ENCODE measurements at places on chromosomes 5 and 9.

- no peak for DNase-seq
Observed at GRCh38 chr5:20224966-20225365, 237.0 kb upstream of the CDH18 start.

DNA sequence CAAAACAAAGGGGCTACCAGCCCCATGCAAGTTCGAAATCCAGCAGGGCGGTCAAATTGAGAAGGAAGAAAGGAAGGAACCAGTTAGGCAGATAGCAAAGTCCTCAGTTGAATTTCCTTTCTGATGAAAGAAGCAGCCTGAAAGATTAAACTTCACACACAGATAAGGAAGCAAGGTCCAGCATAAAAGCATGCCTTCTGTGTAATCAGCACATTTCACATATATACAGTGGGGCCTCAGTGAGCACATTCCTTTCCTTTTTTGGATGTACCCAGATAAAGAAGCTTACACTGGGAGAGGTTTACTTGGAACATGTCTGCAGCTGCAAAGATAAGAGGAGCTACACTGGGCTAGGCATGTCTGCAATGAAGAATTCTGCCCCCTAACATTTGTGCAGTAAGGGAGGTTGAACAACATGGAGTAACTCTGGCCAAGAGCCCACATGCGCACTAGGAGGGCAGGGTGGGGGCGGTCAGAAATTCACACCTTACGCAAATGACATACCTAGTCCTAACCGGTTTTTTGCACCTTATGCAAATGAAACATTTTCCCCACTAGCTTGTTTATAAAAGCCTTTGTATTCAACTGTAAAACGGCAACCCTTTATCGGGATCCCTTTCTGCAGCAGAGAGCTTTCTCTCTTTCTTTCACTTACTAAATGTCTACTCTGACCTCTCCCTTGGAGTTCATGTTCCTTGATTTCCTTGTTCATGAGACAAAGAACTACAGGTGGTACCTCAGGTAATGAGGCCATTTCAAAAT, 149.7 kb upstream of the FBXL17 start:
- DNase-seq, result no peak

DNA sequence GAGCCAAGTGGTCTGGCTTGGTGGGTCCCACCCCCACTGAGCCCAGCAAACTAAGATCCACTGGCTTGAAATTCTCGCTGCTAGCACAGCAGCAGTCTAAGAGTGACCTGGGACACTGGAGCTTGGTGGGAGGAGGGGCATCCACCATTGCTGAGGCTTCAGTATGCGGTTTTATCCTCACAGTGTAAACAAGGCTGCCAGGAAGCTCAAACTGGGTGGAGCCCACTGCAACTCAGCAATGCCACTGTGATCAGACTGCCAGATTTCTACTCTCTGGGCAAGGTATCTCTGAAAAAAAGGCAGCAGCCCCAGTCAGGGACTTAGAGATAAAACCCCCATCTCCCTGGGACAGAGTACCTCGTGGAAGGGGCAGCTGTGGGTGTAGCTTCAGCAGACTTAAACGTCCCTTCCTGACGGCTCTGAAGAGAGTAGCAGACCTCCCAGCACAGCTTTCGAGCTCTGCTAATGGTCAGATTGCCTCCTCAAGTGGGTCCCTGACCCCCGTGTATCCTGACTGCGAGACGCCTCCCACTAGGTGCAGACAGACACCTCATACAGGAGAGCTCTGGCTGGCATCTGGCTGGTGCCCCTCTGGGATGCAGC, 18.2 kb upstream of the STK32A start:
- DNase-seq, result no peak

DNA sequence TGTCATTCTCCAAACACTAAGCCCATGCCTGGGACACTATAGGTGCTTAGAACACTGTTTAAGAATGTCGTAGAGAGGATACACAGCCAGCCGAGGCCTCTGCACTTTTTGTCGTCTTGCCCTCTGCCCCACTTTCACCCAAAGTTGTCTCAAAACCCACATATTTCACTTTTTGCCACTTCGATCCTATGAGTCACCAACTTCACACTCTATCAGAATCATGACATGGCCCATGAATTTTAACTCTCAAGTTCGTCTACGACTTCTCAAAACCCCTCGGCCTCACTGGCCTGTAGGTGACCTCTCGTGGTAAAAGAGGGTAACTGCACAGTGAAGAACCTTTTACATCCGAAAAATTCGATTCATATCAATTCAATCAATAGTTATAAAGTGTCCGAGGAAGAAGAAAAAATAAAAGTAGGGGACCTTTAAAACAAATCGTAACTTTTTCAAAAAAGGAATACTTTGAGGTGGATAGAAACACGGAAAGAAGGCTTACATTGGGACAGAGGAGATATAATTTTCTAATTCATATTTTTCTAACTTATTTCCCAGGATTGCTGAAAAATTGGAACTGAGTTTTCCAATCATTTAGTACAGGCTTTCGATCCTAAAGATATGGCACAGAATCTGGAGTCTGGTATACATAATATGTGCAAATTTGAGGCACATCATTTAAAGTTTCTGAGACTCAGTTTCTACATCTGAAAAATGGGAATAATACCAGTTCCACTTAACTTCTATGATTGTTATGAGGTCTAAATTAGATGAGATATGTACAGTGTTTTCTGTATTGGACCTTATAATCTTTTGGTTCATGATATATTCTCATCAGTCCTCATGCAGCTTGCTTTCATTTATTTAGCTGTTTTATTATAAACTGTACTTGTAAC, 122.6 kb downstream of the APBA1 start:
- no peak for DNase-seq

- no peak for DNase-seq
Observed at GRCh38 chr9:114897196-114897595, 33.2 kb downstream of the TNFSF8 start.

DNA sequence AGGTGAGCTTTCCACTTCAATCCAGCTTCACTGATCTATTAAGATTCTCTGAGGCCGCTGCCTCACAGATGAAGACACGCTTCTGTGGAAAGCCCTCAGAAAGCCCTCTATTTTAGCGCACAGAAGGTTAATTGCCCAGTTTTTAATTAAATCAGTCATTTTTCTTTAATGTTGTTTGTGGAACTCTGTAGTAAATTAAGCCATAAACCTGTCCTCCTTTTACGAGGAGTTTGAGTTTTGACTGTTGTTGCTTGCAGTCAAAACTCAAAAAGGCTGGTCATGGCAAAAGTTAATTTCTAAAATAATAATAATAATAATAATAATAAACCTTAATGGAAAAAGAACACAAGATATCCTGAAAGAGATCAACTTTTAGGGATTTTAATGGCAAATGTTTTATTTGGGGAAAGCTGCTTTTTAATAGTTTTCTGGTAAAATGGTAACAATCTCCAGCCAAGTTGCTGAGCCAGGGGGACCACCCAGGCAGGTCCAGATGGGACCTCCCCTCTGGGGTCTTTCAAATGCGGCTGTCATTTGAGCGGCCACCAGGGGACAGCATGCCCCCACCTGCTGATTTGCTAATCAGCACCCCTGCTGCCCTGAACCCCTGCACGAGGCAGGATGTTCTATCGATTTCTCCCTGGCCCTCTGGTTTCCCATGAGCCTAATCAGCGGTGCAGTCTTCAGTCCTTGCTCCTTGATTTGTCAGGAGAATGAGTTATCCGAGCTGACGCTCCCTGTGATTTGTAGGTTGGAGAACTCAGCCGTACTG, 247.2 kb downstream of the FSTL4 start:
- no peak for DNase-seq

DNA sequence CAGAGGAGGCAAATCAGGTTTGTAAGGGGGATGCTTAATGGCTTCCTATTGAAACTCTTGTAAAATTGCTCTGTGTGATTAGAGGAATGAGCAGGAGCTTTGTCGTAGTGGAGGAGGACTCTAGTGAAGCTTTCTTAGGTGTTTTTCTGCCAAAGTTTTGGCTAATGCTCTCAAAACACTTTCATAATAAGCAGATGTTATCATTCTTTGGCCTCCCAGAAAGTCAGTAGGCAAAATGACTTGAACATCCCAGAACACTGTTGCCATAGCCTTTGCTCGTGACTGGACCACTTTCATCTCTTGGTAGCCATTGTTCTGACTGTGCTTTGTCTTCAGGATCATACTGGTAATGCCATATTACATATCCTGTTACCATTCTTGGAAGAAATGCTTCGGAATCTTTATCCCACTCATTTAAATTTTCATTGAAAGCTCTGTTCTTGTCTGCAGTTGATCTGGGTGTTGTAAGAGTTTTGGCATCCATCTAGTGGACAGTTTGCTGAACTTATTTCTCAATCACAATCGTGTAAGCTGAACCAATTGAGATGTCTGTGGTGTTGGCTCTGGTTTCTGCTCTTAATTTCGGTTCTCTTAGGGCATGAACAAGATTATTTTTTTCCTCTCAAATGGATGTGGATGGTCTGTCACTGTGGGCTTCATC, 187.6 kb downstream of the COMMD10 start:
- DNase-seq, result no peak

DNA sequence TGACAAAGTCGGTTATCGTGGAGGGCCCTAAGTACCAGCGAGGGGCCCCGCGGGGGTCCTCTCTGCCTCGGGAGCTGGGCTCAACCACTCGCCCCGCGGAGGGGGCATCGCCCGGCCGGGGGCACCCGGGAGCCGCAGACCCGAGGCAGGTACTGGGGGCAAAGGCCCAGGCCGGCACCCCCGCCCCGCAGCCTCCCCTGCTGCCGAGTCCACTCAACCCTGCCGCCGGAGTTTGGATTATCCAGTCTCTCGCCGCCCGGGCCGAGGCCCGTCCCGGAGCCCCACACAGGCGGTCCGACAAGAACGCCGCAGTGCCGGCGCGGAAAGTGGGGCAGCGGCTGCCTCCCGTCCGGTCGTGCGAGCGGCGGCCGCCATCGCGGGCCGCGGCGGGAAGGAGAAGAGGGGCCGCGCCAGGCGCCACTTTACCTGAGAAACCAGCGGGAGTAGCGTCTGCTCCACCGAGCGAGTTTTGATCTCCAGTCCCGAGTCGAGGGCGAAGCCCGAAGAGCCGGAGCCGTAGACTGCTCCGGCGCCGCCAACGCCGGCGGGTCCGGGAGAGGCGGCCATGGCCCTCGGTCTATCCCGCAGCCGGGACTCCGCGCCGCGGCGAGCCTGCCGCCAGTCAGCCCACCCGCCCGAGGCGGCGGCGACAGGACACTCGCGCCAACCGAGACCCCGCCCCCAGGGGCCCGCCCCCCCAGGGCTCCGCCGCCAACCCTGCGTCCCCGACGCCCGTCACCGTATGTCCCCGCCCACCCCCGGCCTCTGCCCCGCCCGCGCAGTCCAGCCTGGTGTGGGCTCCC, at the start of gene CTNNAL1:
Gene CTNNAL1, minus strand, starts transcription at position 624 of the 803 bp plus-strand sequence. Its CDS starts 57 bp downstream, at position 567.
- peak; percentile 65 for DNase-seq

DNA sequence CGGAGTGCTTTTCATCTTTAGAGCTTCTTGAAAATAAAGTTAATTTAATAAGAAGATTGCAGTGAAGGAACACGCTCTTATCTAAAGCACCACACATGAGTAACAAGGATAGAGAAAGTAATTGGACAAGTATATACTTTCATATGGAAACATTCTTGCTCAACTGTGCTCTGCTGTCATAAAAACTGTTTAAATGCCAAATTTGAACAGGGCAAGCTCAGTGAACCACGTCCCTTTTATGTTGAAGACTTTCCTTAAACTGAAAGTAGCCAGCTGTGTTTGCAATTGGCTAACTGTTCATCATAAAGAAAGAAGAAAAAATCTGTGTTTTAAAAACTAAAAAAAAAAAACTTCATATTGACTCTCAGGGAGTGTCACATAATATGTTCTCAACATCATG, 1610.7 kb upstream of the C9orf72 start:
- DNase-seq, result no peak
